ENCODE measurements at places on chromosomes 11 and 22.

GRCh38 chr22:17832665-17833064 lies 58.4 kb upstream of the BID start:
- DNase-seq, result no peak

DNA sequence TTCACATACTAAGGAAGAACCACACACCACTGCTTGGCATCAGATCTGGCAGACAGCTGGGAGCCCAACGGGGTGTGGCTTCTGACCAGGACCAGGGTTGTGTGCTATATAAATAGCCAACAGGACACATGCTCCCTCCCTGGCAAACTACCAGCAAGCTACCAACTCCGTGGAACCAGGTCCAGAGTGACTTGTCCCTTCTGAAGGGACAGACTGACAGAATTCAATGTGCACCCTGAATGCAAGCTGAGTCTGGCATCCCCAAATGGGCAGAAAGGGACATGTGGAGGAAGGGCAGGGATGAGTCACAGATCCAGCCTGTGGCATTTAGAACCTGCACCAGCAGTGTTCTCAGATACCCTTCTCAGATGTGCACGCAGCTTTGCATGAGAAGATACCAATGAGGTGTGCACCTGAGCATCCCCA lies 92.9 kb downstream of the MICAL3 start:
- DNase-seq, result no peak

- no peak for DNase-seq
Observed at GRCh38 chr11:3128356-3129180, 36.5 kb downstream of the OSBPL5 start.

DNA sequence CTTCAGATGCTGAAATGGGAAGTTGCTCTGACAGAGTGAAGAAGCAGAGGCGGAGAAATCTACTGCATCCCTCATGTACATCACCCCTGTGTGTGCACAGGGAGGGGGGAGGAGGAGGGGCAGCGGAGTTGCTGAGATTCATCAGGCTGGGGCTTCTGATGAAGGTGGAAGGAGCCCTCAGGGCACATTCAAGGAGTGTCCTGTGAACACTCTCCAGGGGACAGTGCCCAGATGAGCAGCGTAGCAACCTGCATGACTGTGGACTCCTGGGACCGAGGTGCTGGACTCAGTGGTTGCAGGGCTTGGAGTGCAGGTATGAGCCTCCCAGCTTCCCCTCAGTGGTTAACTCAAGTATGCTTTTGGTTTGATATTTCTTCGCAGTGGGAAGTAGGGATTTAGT lies 257.8 kb upstream of the B3GAT1 start:
- DNase-seq, result no peak

DNA sequence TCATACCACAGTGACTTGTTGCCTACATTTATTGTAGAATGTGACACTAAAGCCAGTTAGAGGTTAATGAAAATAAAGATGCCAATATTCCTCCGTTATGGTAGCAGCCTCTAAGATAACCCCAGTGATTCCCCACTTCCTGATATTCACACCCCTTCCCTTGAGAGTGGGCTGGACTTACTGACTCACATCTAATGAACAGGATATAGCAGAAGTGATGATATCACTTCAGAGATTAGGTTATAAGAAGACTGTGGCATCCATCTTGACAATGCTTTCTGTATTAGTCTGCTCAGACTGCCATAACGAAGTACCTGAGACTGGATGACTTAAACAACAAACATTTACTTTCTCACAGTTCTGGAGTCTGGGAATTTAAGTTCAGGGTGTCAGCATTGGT lies 149.6 kb upstream of the MTNR1B start:
- DNase-seq, result no peak

- no peak for DNase-seq
Observed at GRCh38 chr11:101022256-101022655, 107.4 kb downstream of the PGR start.
